Esophagus squamous epithelium (tissue), 5 donors: ENCODE measurements at places on chromosomes 6 and 20.

GRCh38 chr6:137866200-137866913, 702 bp upstream of the TNFAIP3 start:
- DNase-seq: no peak

GRCh38 chr20:39850821-39851330, 838.2 kb downstream of the MAFB start:
- no peak for DNase-seq

GRCh38 chr6:338815-339262, 46.6 kb downstream of the DUSP22 start:
- no peak for DNase-seq

DNA sequence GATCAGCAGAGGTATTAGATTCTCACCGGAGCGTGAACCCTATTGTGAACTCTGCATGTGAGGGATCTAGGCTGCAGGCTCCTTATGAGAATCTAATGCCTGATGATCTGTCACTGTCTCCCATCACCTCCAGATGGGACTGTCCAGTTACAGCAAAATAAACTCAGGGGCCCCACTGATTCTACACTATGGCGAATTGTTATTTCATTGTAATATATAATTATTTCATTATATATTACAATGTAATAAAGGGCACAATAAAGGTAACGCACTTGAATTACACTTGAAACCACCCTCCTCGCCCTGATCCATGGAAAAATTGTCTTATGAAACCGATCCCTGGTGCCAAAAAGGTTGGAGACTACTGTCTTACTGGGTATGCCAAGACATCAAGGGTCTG, 18.6 kb downstream of the PRKN start:
- no peak for DNase-seq

GRCh38 chr6:112145080-112145573, 57.7 kb downstream of the FAM229B start:
- no peak for DNase-seq

GRCh38 chr6:26543953-26544352, 5.8 kb downstream of the HMGN4 start:
- DNase-seq: no peak

GRCh38 chr20:55964790-55965189, 40.5 kb downstream of the CBLN4 start:
- no peak for DNase-seq

GRCh38 chr6:27091661-27092315, 155.7 kb upstream of the PRSS16 start:
- DNase-seq: no peak

- DNase-seq: no peak
These were observed 4.5 kb upstream of the ZNF451 start for GRCh38 chr6:57085471-57085870.

DNA sequence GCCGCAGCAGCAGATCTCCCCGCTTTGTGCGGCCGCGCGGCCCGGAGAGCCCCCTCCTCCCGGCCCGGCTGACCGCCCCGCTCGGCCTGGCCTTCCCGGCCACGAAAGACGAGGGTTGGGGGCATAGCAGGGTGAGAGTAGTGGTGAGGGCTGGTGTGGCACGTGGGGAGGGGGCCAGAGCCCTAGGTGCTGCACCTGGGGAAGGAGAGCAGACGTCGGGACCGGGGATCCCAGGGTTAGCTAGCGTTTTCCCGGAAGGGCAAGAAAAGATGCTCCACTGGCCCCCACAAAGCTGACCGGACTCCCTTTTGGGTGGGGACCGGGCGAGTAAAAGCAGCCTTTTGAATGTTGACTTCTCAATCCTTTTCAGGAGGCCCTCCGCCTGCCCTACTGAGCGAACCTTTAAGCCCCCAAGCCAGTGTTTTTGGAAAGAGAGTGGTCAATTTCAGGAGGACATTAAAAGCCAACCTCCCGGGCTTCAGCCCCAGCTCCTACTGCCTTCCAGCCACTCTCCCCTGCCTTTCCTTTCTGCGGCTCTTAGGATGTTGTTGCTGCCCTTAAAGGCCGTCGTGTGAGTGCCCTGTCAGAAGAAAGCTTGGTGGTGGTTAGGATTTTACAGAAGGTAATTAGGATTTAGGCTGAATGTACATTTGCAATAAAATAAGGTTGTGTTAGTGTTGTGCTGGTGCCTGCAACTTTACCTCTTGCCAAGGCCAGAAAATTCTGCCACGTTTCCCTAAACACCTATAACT, 648 bp upstream of the BACH2 start:
- no peak for DNase-seq
